ENCODE measurements at places on chromosomes 5 and 9.

GRCh38 chr5:34586117-34586885, 69.8 kb upstream of the RAI14 start:
- DNase-seq: no peak

- DNase-seq: no peak
These were observed 25.5 kb downstream of the AGTPBP1 start for GRCh38 chr9:85716031-85716877.

- no peak for DNase-seq
These were observed 62.8 kb downstream of the SHOC1 start for GRCh38 chr9:111731928-111732327.

DNA sequence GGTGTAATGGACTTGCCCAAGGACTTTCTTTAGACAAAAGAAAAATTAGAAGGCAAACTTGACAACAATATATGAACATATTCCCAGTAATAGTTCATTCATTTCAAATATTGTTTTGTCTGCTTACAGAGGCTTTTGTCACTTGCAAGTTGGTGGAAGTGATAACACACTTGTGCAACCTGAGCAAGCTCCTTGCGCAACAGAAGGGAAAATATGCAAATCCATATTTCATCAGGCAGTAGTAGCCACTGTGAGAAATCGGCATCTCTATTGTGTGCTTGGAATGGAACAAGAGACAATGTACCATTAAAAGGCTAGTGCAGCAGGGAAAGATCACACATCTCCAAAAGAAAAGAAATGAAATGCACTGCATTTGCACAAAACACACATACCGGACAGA, 125.3 kb upstream of the RASEF start:
- DNase-seq: no peak

DNA sequence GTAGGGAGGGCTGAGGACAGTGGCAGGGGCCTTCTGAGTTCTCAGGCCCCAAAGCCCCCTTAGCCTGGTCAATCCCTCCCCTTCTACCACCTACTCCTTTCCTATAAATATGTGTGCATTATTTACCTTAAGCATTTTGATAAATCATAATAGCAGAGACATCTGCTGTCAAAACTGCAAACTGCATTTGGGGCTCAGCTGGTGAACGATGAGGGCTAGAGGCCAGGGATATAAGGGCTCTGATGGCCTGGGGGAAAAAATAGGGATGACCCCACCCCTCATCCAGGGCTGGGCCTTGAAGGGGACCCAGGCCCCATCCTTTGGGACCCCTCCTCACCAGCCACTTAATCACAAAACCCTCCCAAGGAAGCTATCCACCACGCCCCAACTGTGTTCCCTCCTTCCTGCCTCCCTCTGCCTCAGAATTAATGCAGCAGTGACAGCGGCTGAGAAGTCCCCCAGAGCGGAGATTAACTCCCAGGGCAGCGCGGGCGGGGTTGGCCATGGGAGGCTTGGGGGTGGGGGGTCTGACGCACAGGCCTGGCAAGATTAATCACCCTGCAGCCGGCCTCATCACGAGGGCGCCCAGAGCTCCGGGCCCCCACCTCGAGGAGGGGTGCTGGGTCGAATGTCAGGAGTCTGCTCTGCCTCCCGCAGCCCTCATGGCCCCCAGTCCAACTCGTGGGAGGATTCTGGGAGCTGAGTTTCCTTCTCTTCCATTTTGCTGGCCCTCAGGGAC, 42.1 kb downstream of the CXXC5 start:
- peak; percentile 75 for DNase-seq

DNA sequence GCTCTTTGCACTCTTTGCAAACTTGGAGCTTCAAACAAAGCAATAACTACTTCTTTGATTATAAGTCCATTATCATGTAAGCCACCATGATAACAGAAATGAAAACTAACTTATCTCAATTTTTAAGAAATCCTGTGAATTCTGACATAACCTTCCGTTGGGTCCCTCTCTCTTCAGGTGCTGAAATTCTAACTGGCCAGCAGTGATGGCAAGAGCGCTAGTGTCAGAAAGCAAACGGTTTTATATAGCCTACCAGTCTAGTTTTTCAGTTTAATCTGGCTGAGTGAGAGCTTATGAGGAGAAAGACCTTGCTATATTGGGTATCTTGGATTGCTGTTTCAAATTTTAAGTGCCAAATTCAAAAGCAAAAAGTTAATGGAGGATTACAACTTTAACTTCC, 13.4 kb downstream of the NFIB start:
- DNase-seq: no peak

GRCh38 chr5:127754259-127754658, 51.1 kb downstream of the CCDC192 start:
- no peak for DNase-seq

- DNase-seq: no peak
These were observed 27.3 kb downstream of the PUM3 start for GRCh38 chr9:2816476-2817141.

GRCh38 chr9:9847750-9848149, 765.1 kb downstream of the PTPRD start:
- DNase-seq: no peak

- no peak for DNase-seq
These were observed 276.3 kb downstream of the EPB41L4A start for GRCh38 chr5:112142769-112143270.

GRCh38 chr9:89558948-89559347, 45.9 kb upstream of the GADD45G start:
- no peak for DNase-seq

Data from substantia nigra (tissue), 51 donors.